ENCODE measurements at places on chromosomes 7 and 10.

GRCh38 chr10:127973791-127974311 lies 66.9 kb downstream of the PTPRE start:
- DNase-seq, result no peak

GRCh38 chr7:150481922-150482321 lies 31.5 kb downstream of the GIMAP8 start:
- DNase-seq, result no peak

DNA sequence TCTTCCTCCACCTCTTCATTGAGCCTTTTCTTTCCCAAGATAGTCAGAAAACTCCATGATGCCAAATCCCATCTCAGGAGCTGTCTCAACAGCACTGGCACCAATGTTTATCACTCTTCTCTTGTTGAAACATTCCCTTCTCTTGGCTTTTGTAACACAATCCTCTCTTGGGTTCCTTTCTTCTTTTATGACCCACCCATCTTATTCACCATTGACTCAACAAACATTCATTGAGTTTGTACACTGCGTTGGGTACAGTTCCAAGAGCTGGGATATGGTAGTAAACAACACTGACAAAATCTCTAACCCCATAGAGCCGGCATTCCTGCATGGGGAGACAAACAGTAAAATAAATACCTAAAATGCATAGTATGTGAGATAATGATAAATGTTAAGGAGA lies 577.5 kb downstream of the INHBA start:
- no peak for DNase-seq

- DNase-seq, result no peak
These were observed 80.1 kb downstream of the INPP5A start for GRCh38 chr10:132617737-132618052.

GRCh38 chr7:135519233-135519688 lies 9.4 kb upstream of the CNOT4 start:
- DNase-seq, result no peak

GRCh38 chr10:18158773-18159265 lies 18.6 kb downstream of the CACNB2 start:
- DNase-seq, result no peak

GRCh38 chr10:3781468-3782145 lies 3.4 kb downstream of the KLF6 start:
- peak; percentile 30 for DNase-seq

DNA sequence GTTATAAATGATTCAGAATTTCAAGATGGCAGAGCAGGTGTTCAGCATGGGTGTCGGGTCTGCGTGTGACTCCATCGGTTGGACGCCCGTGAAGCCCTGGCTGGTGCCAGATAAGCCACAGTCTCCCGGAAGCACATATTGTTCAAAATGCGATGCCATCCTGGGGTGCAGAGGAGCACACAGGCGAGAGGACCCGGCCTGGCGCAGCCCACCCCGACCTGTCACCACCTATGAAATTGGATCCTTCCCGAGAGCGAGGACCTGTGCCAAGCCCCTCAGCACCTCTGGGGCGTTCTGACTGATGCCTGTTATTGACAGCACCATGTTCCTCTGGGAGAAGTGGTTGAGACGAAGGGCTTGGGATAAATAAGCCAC lies 110.1 kb downstream of the ACTR3B start:
- DNase-seq, result no peak

GRCh38 chr7:99106821-99107241 lies 37.1 kb downstream of the SMURF1 start:
- DNase-seq, result no peak
